ENCODE measurements at places on chromosomes 5 and 9.

DNA sequence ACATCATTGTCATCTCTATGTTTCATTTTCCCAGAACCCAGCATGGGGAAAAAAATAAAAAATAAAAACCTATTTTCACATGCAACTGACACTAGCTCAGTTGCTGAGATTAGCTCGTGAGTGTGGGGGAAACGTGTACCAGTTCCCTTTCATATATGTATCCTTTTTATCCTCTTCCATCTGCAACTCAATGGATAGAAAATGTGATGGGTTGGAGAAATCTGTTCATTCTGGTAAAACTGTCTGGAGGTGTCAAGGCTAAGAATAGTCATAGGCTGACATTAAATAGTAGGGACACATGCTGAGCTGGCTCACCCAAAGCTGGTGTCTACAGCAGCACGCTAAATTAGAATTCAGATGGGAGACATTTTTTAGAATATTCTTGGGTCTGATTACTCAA is 519.3 kb downstream of the ELAVL2 start:
- DNase-seq = no peak

DNA sequence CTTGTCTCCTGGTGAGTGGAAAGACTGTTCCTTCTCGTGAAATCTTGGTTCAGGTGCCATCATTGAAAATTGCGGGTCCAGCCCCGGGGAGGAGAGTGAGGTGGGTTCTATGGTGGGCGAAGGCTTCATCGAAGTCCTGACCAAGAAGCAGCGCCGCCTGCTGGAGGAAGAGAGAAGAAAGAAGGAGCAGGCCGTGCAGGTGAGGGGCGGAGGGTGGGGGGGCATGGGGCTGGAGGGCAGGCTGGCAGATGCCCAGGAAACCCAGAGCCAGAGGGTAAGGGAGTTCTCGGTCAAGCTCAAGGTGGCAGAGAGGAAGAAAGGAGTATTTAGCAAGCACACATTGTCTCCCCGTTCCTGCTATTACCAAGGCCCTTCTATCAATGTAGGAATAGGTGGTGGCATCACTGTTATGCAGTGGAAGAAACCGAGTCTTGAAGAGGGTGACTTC is 24.3 kb upstream of the POMT1 start:
- DNase-seq = no peak

- DNase-seq = peak; percentile 33
Measured at GRCh38 chr9:120868676-120869359, 8.2 kb downstream of the PHF19 start.

DNA sequence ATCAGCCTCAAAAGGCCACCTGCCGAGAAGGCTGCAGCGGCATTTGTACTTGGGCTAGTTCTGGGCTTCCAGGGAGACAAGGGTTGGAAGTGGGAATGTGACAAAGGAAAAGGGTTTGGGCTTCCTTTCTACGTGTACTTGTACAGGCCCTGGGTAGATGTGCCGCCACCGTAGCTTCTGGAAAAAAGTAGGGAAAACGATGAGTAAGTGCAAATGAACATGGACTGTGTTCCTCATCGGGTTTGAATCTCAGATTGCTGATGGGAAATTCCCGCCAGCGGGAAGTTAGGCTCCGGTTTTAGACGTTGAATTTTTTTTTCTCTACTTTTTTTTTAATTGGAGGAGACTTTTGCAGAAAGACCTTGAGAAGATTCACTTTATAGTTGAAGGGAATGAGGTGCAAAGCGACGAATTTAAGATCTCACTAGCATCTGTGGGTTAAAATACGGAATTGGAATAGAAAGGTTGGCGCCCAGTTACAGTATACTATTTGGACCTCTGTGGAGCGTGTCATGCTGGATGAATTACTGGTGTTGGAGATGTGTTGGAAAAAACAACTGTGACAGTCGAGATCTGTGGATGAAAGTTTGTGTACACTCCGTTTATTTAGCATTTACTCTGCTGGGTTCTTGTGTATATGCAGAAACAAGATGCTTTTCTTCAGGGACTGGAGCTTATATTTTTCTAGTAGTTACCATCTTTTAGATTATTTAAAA is 1.2 kb downstream of the G3BP1 start:
- DNase-seq = peak; percentile 45

DNA sequence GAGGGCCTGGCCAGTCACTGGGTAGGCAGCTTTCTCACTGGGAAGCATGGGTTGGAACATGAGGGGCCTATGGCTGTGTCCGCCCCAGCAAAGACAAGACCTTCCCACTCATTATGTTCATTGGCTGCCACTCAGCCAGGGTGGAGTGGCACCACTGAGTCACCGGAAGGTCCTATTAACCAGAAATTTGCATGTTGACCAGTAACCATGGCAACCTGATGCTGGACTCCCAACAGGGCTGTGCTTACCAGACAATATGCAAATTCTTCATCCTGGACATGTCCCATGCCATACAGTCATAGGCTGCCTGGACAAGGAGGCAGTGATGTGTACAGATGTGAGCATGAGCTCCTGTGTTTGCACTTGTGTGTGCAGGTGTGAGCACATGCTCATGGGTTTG is 66.7 kb downstream of the PSD2 start:
- DNase-seq = no peak

DNA sequence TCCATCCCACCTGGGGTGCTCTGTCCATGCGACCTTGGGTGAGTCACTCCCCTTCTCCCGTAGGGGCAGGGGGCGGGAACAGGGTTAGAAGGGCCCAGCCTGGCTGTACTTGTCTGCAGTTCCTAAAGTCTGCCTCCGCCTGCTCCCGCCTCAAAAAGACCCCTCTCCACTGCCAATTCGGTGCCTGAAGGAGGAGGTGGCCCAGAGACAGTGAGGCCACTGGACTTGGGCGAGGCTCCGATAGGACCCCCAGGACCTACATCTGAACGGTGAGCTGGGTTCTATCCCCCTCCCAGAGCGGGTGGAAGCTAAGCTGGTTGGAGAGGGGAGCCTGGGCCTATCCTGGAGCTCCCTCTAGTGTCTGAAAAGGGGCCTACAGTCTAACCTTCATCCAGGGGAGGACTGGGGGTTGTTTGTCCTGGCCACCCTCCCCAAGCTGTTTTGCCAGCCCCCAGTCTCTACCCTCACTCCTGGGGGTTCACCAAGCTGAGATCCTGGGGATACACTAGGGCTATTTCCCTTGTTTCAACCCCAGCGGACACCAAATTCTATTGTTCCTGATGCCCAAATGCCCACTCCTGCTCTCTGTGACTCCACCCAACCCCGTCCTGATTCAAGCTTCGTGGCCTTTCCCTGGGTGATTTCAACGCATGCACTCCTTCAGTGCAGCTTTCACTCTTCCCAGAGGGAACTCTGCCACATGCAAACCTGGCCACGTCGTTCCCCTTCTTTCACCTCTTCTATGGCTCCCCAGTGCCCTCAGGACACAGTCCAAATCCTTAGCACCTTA is 6.1 kb upstream of the CRB2 start:
- DNase-seq = peak; percentile 75

DNA sequence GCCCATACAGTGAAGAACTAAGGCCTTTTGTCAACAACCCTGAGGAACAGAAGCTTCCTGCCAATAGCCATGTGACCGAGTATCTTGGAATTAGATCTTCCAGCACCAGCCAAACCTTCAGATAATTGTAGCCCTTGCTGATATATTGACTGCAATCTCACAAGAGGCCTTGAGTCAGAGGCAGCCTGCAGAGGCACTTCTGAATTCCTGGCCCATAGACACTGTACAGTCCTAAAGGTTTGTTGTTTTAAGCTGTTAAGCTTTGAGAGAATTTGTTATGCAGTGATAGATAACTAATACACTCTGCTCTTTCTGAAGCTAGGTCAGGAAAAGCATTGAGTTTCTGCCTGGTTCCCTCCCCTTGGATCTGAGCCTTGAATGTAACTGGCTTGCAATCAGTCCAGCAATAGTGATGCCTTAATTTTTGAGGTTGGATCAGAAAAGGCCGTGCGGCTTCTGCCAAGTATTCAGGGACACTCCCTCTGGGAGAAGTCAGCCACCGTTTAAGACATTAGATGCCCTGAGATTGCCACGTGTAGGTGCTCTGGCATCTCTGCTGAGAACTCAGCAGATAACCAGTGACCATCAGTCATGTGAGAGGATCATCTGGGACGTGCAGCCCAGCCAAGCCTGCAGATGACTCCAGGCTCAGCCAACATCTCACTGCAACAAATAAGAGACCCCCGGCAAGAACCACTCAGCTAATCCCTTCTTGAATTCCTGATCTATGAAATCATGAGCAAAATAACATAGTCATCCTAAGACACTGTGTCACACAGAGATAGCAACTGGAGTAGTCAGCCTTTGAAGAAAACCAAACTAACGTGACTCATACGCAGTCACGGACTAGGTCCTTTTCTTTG is 126.8 kb upstream of the STC2 start:
- DNase-seq = peak; percentile 100

- DNase-seq = no peak
Measured at GRCh38 chr5:101976933-101977332, 319.2 kb downstream of the SLCO4C1 start.

- peak; percentile 95 for DNase-seq
Measured at GRCh38 chr5:171521219-171521633, 101.8 kb downstream of the FGF18 start.

DNA sequence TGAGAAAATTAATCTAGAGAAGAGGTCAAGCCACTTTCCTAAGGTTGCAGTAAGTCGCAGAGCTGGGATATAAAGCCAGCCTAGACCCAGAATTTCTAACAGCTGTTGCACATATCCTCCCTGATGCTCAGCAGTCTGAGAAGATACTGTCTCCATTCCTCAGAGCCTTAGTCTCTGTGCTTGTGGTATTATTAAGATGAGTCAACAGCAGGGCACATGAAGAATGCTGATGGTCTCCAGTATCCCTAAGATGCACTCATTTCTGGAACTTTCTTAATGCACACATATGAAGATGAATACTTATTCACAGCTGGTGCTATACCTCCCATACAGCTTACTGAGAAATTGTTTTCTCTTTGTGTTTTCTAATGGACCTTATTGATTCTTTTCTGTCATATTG is 32.5 kb downstream of the SGCD start:
- DNase-seq = no peak

GRCh38 chr5:6408627-6409446 is 30.5 kb upstream of the MED10 start:
- DNase-seq = peak; percentile 73

GRCh38 chr9:134869554-134870300 is 10.9 kb upstream of the FCN2 start:
- DNase-seq = no peak

DNA sequence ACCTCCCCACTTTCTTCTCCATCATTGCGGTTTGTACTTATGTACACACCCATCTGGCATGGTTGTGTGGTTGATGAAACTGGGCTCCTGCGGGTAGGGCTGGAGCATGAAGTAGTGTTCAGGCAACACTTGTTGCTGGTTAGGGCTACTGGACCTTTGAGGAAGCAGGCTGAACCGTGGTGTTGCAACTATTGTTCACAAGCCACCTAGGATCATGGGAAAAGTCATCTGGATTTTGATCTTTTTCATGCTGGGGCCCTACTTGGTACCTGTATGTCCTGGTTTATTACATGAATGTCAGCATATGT is 40.1 kb upstream of the TIFAB start:
- no peak for DNase-seq

DNA sequence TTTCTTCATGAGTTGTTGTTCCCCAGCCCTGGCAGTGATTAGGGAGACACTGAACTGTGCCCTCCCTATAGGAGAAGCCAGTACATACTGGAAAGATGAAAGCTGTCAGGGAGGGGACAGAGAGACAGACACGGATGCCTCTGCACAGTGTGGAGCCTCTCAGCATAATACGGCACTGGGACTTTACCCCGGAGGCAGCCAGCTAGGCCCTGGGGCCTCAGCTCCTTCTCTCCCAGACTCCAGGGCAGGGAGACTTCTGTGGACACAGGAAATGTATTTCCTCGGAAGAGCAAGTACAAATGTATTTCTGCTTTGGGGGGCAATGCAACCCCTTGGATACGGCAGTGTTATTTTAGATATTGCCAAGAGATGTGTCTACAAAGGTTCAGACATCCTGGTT is 62.0 kb downstream of the S1PR3 start:
- DNase-seq = no peak

GRCh38 chr5:88808153-88808552 is 74.8 kb downstream of the MEF2C start:
- no peak for DNase-seq

- peak; percentile 23 for DNase-seq
Measured at GRCh38 chr9:72257814-72258213, 107.2 kb downstream of the ZFAND5 start.

DNA sequence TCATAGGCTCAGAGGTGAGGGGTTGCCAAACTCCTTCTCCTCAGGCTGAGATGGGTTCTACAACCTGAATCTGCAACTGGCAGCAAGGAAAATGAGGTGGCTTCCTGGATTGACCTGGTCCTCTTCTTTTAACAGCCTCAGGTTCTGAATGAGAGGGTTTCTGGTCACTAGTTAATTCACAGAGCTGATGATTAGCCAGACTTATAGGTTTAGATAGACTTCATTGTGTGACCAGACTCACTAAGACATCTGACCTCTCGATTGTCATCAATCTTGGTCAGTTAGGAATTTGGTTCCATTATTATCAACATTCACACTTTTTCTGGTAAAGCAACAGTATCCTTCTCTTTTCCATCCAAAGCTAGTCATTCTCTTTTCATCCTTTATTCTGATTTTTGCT is 257.9 kb downstream of the PAPPA start:
- no peak for DNase-seq

GRCh38 chr5:136526791-136527190 is 161.4 kb upstream of the TRPC7 start:
- DNase-seq = no peak

DNA sequence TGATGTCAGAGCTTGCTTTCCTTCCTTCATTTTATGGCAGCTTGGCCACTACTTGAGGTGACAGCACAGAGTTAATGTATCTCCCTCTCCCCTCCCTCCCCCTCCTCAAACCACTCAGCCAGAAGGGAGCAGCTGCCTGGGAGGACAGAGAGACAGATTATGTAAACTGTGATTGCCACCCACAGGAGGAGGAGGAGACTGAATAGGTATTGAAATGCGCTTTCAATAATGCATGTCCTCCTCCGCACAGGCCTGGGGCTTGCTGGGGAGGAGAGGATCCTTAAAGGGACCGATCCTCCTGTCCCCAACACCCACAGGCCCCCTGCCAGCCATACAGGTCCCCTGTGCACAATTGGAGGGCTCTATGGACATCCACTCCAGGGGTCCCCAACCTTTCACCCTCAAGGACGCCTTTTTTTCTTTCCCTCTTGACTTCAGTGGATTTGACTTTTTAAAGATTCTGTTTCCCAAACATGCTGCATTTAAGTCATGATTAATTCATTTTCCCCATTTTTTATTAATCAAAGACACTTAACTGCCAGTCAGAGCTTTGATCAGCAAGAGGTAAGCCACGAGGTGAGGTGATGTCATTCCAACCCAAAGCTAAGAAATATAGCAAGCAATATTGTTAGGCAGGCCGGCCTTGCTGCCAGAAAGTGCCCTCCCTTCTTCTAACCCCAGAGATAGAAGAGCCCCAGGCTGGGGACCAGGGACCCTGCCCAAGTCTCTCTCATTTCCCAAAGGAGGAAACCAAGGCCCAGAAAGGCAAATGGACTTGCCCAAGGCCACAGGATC is 47.5 kb upstream of the CPLX2 start:
- DNase-seq = no peak

GRCh38 chr9:87973122-87973521 is 1.2 kb downstream of the CDK20 start:
- no peak for DNase-seq

Data from A172 (cell line).